CD8-positive, alpha-beta memory T cell (primary cell): ENCODE measurements at places on chromosomes 5 and 9. TPM values are rescaled to one million over a fixed set of nuclear protein-coding genes. Genes with fewer than 3 reads are reported as not detected.

DNA sequence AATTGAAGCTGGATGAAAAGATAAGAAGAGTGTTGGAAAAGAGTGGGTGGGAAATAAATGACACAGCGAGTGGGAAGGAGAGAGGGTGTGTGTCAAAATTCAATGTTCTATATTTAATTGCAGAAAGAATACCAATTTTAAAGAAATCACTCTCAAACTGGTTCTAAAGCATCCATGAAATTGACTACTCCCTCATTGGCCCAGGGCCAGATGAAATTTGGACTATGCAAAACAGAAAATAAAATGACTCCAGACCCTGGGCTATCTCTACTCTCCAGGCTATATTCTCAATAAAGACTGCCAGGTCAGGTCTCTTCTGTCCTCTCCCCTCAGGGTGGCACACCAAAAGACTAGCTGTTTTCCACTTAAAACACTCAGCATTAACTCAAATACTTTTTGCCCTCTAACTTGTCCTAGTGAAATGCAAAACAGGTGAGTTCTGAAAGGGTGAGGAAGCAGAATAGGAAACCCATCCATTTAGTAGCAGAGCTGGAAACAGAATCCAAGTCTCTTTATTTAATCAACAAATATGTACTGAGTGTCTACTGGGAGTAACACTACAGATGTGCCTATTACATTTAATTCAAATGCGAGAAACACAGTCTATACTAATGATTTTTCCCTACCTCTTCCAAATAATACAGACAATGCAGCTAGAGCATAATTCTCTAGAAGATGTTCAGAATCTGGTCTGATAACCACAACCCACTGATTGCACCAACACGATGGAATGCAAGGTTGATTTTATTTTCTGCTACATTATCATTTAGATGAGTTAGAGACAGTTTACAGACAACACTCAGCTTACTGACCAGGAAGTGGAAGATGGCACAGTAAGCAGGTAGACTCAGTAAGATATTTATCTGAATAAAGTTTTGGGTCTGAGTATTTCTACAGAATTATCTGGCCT, 42.1 kb downstream of the EFCAB9 start:
- DNase-seq: no peak
- H3K4me3 ChIP-seq: no peak overlapping the region
- H3K27me3 ChIP-seq: no peaks in the 10 kb centered on the region
- no peak overlapping the region for H3K27ac ChIP-seq
- H3K36me3 ChIP-seq: no peaks in the 10 kb centered on the region

ANKRD34B gene
- total RNA-seq: not detected

KLHL3 gene
- 3.3 TPM for total RNA-seq

GRCh38 chr5:3032513-3032912, 281.0 kb upstream of the IRX2 start:
- H3K27me3 ChIP-seq: no peaks in the 10 kb centered on the region
- DNase-seq: no peak
- no peaks in the 10 kb centered on the region for H3K4me1 ChIP-seq
- no peak overlapping the region for H3K27ac ChIP-seq
- H3K4me3 ChIP-seq: no peak overlapping the region

DNA sequence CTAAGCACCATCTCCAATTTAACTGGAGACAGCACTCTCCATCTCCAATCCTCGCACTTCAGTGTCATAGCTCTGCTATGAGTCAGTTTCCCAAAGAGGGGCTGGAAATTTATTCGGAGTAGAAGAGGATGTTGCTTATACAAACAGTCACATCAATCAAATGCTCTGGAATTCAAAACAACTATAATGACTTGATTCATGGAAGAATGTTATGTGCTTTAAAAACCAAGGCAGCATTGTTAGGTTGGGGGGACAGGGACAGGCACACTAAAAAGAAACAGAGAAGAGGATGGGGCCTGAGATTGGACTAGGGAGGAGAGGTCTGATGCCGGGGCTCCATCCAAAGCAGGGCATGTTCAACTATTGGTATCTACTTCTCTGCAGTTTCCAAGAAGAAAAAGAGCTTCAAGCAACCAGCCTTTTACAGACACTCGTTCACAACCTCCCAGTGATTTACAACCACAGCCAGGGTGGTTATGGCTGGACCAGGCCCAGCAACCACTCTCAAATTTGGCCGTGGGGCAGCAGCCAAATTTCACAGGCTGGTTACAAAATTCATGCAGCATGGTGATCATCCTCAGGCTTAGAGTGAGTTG, 117.5 kb upstream of the ZNF366 start:
- no peaks in the 10 kb centered on the region for H3K36me3 ChIP-seq
- H3K27me3 ChIP-seq: no peaks in the 10 kb centered on the region
- no peak overlapping the region for H3K27ac ChIP-seq

IFNA2 gene
- not detected for total RNA-seq

GRCh38 chr9:33351547-33351946, 50.8 kb downstream of the AQP7 start:
- no peak overlapping the region for H3K27ac ChIP-seq
- no peak overlapping the region for H3K4me3 ChIP-seq
- peaks cover 16% of the 10 kb centered on the region for H3K36me3 ChIP-seq
- no peaks in the 10 kb centered on the region for H3K4me1 ChIP-seq

C5orf52 gene
- total RNA-seq: not detected

DNA sequence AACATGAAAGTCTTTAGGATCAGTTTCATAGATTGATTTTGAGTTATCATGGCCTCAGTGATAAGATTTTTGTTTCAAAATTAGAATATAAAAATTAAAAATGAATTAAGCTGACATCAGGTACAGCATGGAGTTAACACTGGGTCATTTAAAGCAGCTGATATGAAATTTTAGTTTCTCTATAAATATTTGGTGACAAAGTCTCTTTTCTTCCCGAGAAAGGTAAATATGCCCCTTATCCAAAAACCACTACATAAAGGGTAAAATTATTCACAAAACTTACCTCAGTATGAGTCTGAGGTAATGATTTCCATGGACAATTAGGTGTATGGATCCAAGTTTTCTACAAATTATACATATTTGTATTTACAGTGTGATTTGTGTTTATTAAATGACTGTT, 121.5 kb upstream of the PJA2 start:
- H3K27me3 ChIP-seq: no peaks in the 10 kb centered on the region
- no peaks in the 10 kb centered on the region for H3K36me3 ChIP-seq
- H3K27ac ChIP-seq: no peak overlapping the region
- H3K4me1 ChIP-seq: no peaks in the 10 kb centered on the region

- no peak overlapping the region for H3K4me3 ChIP-seq
- no peak overlapping the region for H3K27ac ChIP-seq
- peaks cover 14% of the 10 kb centered on the region for H3K4me1 ChIP-seq
- no peak for DNase-seq
- no peaks in the 10 kb centered on the region for H3K27me3 ChIP-seq
- H3K36me3 ChIP-seq: no peaks in the 10 kb centered on the region
Observed at GRCh38 chr5:134462761-134463160, 51.1 kb upstream of the CDKN2AIPNL start.

DNA sequence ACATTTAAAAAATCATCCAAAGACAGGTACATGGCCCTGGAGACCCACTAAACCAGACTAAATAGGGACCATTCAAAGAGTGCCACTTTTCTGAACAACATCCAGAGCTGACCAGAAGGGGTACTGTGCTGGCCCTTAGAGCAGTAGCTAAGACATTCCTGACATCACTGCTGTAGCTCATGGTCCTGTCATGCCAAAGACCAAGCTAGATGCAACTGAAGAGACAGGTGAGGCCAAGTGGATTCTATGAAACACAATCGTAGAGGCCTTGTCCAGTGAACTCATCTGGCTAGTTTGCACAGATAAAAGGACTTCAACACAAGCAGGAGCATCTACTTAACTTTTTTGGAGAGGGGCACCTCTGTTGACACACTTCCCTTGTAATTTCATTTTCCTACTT, 43.3 kb downstream of the G3BP1 start:
- DNase-seq: no peak
- H3K4me1 ChIP-seq: no peaks in the 10 kb centered on the region
- H3K36me3 ChIP-seq: peaks cover 14% of the 10 kb centered on the region
- H3K4me3 ChIP-seq: no peak overlapping the region

PCSK1 gene
- total RNA-seq: not detected

TAF11L5 gene
- total RNA-seq: not detected

GRCh38 chr9:87342743-87343142, 154.9 kb upstream of the DAPK1 start:
- no peak overlapping the region for H3K4me3 ChIP-seq
- no peak for DNase-seq
- H3K36me3 ChIP-seq: no peaks in the 10 kb centered on the region
- H3K27me3 ChIP-seq: peaks cover under 1% of the 10 kb centered on the region

DNA sequence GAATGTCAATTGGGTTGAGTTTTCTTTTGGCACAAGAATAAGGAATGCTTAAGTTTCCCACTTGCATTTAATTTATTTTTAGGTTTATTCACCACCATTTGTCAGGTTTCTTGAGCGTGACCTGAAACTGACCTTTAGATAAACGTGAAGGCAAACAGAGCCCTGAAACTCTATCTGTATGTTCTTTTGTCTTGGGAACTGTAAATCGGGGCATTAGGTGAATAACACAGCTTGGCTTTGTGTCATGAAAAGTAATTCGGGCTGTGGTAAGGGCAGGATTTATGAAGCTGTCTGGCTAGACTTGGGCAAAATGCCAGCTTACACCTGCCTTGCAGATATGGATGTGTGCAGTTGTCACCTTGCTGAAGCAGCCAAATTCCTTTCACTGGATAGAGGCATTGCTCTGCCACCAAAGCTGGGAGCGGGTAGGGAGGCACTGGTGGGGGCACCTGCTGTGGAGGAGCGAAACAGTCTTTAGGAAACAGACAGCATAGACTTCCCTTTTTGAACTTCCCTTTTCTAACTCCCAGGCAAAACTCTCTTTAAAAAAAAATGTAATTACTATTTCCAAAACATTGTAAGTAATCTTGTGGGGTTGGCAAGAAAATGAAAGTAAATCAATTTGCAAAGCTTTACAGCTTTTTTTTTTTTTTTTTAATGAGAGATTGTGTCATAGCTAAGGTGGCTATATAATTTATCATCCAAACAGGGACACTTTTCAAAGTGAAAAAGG, 545.2 kb downstream of the CSNK1G3 start:
- no peak overlapping the region for H3K27ac ChIP-seq
- no peak overlapping the region for H3K4me3 ChIP-seq
- no peaks in the 10 kb centered on the region for H3K27me3 ChIP-seq
- DNase-seq: no peak
- H3K4me1 ChIP-seq: no peaks in the 10 kb centered on the region

GRCh38 chr9:137762414-137763061, 115.0 kb upstream of the CACNA1B start:
- no peak overlapping the region for H3K27ac ChIP-seq
- DNase-seq: no peak
- H3K27me3 ChIP-seq: no peaks in the 10 kb centered on the region

DNA sequence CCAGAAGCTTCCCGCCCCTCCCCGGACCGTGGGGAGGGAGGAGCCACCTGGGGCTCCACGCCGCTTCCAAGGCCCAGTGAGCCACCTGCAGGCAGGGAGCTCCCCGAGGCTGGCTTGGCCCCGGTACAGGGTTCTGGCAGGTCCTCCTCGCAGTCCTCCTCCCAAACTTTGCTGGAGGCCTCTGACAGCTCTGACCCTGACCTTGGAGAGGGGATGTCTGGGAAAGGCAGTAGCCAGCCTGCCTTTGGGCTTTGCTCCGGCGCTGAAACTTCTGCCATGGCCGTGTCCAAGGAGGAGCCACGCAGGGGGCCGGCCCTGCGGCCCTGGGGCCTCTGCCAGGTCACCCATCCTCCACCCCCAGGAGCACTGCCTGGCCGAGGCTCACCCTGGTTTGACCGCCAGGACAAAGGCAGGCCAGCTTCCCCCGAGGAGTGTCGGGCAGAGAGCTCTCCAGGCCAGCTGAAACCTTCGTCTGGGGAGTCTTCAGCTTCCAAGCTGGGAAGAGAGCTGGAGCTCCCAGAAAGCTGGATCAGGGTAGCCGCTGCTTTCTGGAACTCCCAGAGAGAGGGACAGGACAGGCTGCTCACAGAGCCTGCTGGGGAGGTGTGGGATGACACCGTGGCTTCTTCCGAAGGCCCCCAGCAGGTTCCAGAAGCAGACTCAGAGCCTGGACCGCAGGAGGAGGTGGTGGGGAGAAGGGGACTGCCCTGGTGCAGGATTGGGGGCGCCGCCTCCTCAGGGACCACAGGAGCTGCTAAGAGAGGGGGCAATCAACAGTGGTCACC, 9.0 kb upstream of the QSOX2 start:
- no peak overlapping the region for H3K27ac ChIP-seq
- H3K27me3 ChIP-seq: no peaks in the 10 kb centered on the region
- no peak for DNase-seq
- no peaks in the 10 kb centered on the region for H3K36me3 ChIP-seq
- H3K4me3 ChIP-seq: no peak overlapping the region
- no peaks in the 10 kb centered on the region for H3K4me1 ChIP-seq

DRD1 gene
- total RNA-seq: not detected

DNA sequence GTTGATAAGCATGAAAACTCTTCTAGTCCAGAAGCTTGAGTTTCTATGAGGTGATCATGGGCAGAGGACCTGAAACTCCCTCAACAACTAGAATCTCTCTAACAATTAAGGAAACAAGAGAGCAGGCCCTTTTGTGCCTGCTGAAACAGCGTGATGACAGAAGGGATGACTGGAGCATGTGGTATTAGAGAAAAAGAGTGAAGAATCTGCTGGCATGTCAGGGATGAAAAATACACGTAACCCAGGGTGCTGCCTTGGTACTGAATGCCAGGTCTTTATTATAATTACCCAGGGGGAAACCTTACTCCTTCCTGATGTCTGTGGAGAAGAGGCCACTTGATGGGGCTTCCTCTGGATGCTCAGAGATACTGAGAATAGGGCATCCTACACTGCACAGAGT, 167.8 kb downstream of the CRB2 start:
- H3K36me3 ChIP-seq: no peaks in the 10 kb centered on the region
- no peaks in the 10 kb centered on the region for H3K27me3 ChIP-seq
- no peak overlapping the region for H3K27ac ChIP-seq
- no peak overlapping the region for H3K4me3 ChIP-seq

SETD9 gene
- 13.9 TPM for total RNA-seq

- DNase-seq: no peak
- H3K4me1 ChIP-seq: no peaks in the 10 kb centered on the region
- no peak overlapping the region for H3K27ac ChIP-seq
- no peaks in the 10 kb centered on the region for H3K27me3 ChIP-seq
- no peak overlapping the region for H3K4me3 ChIP-seq
- no peaks in the 10 kb centered on the region for H3K36me3 ChIP-seq
Observed at GRCh38 chr9:28207657-28208056, 634.4 kb upstream of the C9orf72 start.

QRFP gene
- not detected for total RNA-seq

DNA sequence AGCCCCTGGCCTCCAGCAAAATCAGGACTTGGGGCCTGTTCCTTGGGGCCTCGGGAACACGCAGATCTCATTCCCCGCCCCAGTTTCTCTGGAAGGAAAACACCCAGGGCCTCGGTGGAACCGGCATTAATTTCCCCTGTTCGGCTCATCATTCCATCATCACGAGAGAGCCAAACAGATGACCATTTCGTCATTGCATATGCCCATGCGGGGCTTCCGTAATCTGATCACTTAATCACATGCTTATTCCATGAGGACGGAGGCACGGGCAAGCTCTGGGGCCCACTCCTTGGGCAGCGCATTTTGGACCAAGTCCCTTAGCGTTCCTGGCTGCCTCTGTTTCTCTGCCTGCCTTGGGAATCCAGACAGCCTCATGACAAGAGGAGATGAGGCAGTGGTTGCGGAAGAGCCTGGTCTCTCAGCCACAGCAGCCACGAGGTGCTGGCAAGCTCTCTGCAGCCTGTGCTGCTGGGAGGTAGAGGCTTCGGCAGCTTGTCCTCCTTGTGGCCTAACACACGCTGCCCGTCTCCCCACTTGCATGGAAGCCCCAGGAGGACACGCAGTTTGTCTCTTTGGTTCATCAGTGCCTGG, 65.0 kb upstream of the IER5L start:
- H3K27ac ChIP-seq: no peak overlapping the region
- peaks cover 11% of the 10 kb centered on the region for H3K4me1 ChIP-seq
- no peak for DNase-seq
- H3K36me3 ChIP-seq: no peaks in the 10 kb centered on the region
- no peak overlapping the region for H3K4me3 ChIP-seq
